Effector CD4-positive, alpha-beta T cell (primary cell): ENCODE measurements at places on chromosomes 13 and 19.

- no peak for DNase-seq
Measured at GRCh38 chr13:50589651-50590054, 253.8 kb downstream of the DLEU7 start.

GRCh38 chr13:99151516-99151915 is 49.1 kb upstream of the UBAC2 start:
- DNase-seq, result no peak

DNA sequence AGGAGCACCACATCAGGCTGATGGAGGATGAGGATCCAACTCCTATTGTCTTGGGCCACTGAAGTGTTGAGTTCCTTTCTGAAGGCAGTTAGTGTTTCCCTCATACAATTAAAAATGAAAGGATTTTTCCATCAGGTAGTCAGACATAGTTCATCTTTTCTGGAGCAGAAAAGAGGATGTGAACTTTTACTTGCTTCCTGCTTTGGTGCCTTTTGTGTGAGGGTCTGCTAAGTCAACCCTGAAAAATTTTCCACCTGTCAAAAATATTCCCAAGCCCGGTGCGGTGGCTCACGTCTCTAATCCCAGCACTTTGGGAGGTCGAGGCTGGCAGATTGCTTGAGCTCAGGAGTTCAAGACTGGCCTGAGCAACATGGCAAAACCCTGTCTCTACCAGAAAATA is 43.9 kb downstream of the RGCC start:
- DNase-seq, result no peak

DNA sequence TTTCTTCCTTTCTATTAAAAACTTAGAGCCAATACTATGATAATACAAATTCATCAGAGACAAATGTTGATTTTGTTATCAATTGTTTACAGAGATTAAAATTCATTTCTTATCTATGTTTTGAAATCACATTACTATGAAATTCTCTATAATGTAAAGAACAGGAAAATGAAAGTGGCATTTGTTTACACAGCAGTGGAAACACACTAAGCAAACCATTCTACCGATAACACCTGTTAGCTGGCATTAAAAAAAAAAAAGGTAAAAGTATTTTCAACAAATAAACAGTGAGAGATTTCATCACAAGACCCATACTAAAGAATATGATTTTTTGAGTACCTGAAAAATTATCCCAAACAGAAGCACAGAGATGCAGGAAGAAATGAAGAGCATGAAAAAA is 4.8 kb upstream of the CCDC70 start:
- no peak for DNase-seq

GRCh38 chr13:46647512-46648065 is 94.6 kb downstream of the LRCH1 start:
- no peak for DNase-seq

- DNase-seq, result no peak
Measured at GRCh38 chr13:27526516-27526915, 76.2 kb upstream of the MTIF3 start.

GRCh38 chr19:34171539-34171876 is 796 bp upstream of the LSM14A start:
- DNase-seq, result no peak

DNA sequence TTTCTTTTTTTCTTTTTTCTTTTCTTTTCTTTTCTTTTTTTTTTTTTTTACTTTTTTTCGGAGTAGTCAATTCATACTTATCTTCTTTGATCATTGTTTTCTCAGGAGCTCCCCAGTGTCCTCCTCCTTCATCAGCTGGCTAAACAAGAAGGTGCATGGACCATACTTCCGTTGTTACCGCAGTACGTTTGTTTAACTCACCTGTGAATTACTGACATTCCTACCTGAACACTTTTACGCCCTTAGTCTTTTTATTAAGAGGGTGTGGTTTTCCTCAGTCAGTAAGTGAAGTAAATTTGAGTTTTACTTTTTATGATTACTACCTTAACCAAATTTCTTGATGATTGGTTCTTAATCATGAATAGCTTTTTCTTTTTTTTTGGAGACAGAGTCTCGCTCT is 47.1 kb downstream of the B3GLCT start:
- DNase-seq, result no peak

DNA sequence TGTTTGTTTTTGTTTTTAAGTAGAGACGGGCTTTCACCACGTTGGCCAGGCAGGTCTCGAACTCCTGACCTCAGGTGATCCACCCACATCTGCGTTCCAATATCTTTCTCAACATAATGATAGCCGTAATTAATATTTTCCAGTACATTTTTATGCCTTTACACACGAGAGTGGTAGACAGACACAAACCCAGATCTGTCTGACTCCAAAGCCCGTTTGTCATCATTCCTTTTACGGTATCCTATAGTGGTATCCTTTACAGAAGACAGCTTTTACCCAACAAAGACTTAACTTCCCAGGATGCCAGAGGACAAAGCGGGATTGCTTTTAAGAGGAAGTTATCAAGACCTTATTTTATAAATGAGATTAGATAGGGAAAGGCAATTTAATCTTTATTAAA is 59.8 kb downstream of the IPO5 start:
- DNase-seq, result no peak

GRCh38 chr13:49597043-49597641 is 11.8 kb upstream of the RCBTB1 start:
- DNase-seq, result no peak

GRCh38 chr13:71054358-71054757 is 812.6 kb downstream of the DACH1 start:
- DNase-seq, result no peak

DNA sequence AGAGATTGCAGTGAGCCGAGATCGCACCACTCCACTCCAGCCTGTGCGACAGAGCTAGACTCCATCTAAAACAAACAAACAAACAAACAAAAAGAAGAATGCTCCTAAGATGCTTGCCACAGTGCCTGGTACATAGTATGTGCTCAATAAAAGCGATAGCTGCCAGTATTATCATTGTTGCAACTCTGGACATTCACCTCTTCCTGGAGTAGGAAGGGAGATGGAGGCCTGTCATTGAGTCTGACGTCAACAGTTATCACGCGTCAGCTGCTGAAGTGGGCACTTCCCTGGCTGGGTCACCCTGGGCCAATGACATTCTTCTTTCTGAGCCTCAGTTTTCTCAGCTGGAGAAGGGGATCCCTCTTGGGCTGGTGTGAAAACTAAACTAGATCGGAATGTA is 4.2 kb upstream of the PLAUR start:
- no peak for DNase-seq

DNA sequence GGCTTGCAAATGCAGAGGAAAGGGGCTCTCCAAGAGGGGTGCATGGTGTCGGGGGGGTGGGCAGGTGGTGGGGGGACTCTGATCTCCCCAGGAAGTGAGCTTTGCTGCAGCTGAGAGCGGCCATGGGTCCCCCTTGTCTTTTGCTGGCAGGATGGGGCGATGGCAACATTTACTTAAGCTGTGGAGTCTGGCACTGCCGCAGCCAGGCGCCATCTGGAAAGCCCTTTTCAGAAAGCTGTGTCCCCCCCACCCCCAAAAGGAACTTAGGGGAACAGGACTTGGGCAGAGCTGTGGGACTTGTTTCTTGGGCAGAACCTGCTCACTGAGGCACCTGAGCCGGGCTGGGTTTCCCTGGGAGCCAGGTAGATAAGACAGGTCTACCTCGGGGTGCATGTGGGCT is 80.7 kb downstream of the ZNF536 start:
- no peak for DNase-seq

- DNase-seq, result peak; percentile 57
Measured at GRCh38 chr19:47305309-47305751, 4.3 kb upstream of the C5AR1 start.

GRCh38 chr13:68895696-68896095 is 1211.9 kb upstream of the ATXN8OS start:
- no peak for DNase-seq

GRCh38 chr13:63455938-63456337 is 2040.3 kb upstream of the PCDH20 start:
- no peak for DNase-seq

- DNase-seq, result no peak
Measured at GRCh38 chr19:18450021-18450930, 12.3 kb upstream of the ISYNA1 start.

DNA sequence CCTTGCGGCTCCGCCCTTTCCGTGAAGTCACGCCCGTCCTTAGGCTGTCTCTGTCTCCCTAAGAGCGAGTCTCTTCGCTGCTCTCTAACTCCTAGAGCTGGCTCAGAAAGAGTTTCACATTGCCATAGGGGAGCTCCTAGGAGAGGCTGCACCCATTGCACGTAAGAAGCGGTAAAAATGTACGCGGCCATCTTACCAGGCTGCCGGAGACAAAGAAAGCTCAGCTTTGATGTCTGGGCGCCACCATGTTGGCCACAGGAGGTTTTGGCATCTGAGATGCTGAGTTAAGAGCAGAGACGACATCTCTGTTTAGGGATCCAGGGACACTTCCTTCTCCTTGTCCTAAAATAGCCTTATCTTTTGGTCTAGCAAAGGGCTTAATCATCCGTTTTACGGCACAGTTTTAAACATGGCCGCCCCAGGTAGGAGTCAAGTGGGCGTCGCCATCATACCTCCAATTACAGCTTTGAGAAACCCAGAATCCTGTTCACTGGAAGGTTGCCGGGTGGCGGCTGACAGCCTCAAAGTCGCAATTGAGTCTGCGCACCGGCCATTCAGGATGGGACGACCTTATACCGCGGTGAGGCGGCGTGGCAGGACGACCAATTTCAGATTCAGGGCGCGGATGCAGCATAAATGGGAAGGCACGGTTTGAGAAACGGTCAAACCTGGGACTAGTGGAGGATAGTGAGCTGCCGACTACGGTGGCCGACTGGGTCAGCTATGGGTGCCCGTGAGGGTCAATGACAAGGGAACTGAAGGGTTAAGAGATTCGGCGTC is at the start of gene ZNF793:
ZNF793 (plus strand) TSS at position 553 of the 780 bp plus-strand sequence. CDS start 16,501 bp downstream, outside the sequence.
- peak; percentile 64 for DNase-seq

DNA sequence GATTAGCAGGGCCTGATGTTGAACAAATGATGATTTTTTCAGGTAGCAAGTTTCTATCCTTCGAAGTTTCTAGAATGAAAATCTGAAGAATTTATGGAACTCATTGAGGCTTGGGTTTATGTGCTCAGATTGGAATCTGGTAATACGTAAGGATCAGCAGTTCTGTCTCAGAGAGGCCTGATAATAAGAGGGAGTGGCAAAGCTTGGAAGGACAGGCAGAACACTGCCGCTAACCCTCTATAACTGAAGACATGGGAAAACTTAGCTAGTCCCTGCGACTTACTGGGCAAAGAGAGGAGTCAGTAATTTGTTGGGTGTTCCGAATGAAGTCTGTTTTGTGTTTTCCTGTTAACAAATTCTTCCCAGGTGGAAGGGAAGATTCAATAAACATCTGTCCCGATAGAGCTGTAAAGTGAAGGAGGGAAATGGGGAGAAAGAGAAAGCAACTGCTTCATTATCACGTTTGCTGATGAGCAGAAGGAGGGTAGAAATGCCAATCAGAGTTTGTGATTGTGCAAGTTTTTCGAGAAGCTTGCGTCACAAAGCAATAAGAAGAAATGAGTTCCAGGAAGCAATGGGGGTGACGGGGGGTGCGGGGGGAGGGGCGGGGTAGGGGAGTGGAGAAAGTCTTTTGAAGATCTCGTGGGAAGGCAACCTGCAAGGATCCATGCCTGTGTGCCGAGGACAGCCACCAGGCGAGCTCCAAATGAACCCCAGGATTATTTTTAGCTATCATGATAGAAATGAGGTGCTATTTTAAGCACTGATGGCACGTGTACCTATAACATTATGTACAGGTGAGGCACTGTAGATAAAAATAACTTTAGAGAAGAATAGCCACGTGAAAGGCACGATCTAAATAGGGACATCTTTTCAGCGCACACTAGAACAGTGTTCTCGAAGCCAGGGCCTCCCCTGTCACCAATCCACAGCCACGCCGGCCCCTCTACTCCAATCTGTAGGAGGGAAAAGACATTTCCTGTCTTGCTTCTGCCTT is 224.1 kb downstream of the FGF9 start:
- DNase-seq, result no peak

DNA sequence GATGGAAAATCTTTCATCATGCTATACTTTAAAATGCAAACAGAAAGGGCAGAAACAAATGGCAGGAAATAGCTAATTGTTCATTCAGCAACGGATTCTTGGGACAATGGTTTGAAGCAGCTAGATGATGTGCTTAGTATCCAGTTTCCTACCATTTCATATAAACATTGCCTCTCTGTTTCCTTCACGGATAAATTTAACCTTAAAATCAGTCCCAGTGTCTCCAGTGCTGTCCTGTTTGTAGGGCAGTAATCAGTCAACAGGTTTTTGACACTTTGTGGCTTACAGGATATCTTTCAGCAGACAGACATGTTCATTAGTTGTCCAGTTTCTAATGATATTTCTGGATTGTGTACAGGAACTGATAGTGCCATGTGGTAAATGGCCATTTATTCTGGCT is 24.7 kb upstream of the RB1 start:
- no peak for DNase-seq

DNA sequence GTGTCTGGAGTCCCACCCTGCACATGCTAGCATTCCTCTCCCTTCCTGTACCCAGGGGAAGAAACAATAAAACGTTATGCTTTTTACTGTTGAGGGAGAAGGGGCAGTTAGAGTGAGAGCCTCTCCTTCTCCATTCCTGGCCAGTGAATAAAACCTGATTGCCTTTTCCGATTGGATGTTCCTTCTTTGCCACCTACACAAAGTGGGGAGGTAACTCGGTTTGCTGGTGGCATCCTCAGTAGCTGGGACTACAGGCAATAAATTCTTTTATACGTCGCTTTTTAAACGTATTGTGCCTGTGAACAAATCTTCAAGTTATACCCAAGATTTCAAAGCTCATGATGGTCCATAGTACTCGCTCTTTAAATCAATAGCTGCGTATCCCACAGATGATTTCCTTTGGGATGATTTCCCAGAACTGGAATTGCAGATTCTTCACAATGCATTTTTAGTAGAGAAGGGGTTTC is 660 bp upstream of the MVB12A start:
- no peak for DNase-seq

GRCh38 chr19:6723108-6723618 is 2.7 kb upstream of the C3 start:
- no peak for DNase-seq

GRCh38 chr13:71801781-71802180 is 65.2 kb downstream of the DACH1 start:
- no peak for DNase-seq

DNA sequence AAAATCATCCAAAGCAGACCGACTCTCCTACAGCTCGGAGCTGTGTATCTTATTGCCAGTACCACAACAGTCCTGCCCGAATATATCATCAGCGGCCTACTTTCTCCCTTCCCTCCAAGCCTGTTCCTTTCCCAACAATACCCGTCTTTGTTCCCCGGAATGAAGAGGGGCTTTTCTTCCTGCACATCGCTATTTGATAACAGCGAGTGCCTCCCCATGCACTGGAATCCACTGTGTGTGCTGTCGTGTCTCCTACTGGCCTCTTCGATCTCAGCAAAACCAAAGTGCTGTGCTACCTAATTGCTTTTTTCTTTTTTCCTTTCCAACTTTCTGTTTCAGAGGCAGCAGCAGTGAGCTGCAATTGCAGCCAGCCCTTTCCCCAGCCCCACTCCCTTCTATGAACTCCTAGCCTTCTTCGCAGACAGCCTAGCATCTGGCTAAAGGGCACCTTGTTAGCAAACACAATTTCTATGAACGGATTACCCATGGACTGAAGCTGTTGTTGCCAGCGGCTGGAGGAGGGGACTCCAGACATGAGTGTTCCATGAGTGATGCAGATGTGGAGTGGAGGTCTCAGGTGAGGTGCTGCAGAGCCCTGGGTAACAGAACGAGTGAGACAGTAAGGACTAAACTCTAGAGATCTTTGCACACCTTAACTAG is 43.4 kb downstream of the EFNB2 start:
- DNase-seq, result no peak
